ENCODE measurements at places on chromosomes 6 and 20.

DNA sequence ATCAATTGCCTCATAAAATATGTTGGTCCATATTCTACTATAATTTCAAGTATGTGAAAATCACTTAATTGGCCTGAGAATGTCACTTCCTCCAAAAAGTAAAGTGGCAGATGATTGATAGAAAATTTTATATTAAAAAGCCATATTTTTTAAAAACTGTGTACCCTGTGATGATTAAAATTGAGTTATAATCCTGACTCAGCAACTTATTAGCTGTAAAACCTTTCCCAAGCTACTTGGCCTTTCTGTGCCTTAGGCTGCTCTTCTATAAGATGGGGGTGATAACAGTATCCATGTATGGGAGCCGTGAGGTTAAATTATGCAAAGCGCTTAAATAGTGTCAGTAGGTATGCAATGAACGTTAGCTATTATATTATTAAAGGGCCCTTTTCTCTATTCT is 524.4 kb downstream of the TFAP2A start:
- no peak for DNase-seq

DNA sequence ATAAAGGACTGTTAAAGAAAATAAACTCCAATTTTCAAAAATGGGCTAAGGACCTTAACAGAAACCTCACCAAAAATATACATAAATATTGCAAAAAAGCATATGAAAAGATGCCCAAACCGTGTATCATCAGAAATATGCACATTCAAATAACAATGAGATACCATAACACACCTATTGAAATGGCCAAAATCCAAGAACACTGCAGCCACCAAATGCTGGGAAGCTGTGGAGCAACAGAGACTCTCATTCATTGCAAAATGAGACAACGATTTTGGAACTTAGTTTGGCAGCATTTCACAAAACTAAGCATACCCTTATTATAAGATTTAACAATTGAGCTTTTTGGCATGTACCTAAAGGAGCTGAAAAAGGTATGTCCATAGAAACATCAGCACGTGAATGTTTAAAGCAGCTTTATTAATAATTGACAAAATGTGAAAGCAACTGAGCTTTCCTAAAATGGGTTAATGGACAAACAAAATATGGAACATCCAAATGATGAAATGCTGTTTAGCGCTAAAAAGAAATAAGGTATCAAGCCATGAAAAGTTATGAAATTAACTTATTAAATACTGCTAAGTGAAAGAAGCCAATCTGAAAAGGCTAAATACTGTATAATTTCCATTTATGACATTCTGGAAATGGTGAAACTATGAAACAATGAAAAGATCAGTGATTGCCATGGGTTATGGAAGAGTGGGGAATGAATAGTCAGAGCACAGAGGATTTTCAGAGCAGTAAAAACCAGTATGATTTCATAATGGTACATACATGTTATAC is 592.6 kb upstream of the ADGRB3 start:
- no peak for DNase-seq

GRCh38 chr20:52110456-52110855 is 81.1 kb downstream of the ZFP64 start:
- no peak for DNase-seq

DNA sequence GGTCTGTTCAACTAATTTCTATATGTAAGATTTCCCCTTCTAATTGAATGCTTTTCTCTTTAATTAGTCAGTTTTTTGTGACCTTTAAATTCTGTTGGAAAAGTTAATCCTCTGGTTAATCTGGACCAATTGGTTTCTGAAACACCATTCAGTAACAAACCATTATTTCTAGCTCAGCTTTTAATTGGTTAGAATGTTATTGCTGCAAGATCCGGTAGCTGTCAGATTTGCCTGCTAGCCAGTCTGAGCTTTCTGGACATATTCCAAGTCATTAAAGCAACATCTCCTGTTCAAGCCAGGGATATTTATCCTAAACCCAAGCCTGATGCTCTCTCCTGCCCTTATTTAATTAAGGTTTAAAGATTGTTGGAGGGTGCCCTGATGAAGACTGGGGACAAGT is 55.1 kb upstream of the FBXL4 start:
- DNase-seq = no peak

GRCh38 chr20:2299301-2299700 is 3.5 kb downstream of the TGM3 start:
- DNase-seq = no peak

- no peak for DNase-seq
Measured at GRCh38 chr6:56677559-56677958, 34.9 kb upstream of the DST start.

GRCh38 chr6:99362678-99363268 is 13.3 kb upstream of the FAXC start:
- DNase-seq = no peak

GRCh38 chr20:4006640-4007039 is 8.7 kb downstream of the RNF24 start:
- DNase-seq = no peak

- no peak for DNase-seq
Measured at GRCh38 chr6:134073161-134073560, 20.7 kb upstream of the SLC2A12 start.

GRCh38 chr6:82597201-82597600 is 233.6 kb downstream of the TPBG start:
- no peak for DNase-seq

GRCh38 chr20:50220093-50220893 is 29.7 kb downstream of the CEBPB start:
- no peak for DNase-seq

- no peak for DNase-seq
Measured at GRCh38 chr20:46302106-46302505, 6.2 kb downstream of the CDH22 start.

- no peak for DNase-seq
Measured at GRCh38 chr20:63636752-63637628, 10.1 kb upstream of the GMEB2 start.

GRCh38 chr6:137852346-137852745 is 14.7 kb upstream of the TNFAIP3 start:
- DNase-seq = no peak

DNA sequence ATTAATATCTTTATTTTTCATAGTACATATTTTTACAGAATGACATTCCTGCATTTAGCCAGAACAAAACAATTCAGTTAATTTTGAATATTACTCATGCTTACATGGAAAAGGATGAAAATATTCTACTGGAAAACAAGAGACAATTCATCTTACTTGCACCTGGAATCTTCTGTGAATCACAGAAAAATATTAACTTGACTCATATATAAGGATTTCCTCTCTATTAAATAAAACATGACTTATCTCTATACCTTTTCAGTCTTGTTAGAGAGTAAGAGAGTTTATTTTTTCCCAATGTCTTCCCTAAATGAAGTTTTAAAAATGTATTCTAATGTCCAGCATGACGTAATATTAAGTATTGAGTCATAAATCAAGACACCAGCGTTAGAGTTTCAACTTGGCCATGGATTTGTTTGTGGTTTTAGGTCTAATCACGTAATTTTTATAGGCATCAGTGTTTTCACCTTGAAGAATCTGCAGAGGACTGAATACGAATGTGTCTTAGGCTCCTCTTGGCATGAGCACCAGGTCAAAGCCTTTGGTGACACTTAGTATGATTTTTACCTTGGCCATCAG is 445.1 kb upstream of the JAG1 start:
- DNase-seq = no peak

GRCh38 chr6:74577619-74578018 is 628.2 kb downstream of the COL12A1 start:
- no peak for DNase-seq

GRCh38 chr20:16434062-16434664 is 139.1 kb downstream of the KIF16B start:
- DNase-seq = peak; percentile 49

DNA sequence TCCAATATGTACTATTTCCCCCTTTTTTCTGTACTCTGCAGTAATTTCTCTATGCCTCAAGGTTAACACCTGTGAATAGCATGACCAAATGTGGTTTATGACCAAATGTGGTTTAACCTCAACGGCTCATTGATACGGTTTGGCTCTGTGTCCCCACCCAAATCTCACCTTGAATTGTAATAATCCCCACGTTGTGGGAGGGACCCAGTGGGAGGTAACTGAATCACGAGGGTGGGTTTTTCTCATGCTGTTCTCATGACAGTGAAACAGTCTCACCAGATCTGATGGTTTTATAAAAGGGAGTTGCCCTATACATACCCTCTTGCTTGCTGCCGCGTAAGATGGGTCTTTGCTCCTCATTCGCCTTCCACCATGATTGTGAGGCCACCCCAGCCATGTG is 18.7 kb downstream of the DEK start:
- DNase-seq = no peak

DNA sequence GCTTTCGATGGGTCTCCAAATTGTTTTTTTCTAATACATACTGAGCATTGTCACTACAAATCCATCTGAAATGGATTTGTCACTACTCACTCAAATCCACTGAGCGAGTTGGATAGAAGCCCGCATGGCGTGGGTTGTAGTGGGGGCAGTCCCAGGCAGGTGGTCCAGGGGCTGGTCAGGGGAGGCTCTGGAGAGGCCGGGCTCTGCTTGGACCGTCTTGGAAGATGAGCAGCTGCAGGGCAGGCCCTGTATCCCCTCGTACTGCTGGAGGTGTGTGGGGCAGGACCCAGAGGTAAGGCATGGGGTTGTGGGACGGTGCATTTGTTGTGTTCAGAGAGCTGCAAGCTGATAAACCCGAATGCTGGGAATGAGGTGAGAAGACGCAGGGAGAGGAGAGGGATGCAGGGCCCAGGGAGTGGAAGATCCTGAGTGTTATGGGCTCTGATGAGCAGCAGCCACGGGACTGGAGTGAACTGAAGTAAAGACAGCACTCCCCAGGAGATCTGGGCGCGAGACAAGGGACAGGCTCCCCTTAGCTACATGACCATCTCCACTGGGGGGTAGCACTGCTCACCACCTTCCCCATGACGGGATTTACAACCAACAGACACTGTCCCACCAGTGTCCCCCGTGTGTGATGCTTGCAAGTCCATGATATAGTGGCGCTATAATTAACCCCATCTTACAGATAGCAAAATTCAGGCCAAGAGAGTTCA is 45.9 kb downstream of the PSMG4 start:
- DNase-seq = no peak

DNA sequence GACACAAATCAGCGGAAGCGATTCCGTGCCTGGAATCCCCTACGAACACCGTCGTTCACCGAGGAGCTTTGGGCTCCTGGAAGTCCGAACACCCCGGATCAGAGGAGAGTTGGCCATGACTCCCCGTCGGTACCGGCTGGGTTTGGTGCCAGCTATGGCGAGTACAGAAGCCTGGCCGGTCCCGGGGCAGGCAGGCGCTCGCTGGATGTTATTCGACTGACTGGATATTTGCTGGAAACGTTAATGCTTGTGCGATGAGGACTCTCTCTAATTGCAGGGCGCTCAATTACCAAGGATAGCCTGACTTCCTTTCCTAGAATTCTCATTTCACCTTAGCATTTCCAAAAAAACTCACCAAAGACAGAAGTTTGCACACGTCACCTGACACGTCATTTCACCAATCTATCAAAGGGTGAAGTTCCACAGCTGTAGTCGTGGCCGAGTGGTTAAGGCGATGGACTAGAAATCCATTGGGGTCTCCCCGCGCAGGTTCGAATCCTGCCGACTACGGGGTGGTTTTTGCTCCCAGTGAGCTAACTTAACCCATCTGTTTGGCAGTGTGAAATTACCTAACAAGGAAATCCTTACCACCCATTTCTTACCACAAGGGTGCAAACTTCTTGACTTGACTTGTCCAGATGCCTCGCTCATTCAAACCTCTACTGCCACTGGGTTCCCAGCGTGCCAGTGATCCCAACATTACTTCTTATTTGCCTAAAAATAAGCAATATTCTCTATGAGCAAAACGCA is 22.7 kb upstream of the ZNF184 start:
- DNase-seq = peak; percentile 37

DNA sequence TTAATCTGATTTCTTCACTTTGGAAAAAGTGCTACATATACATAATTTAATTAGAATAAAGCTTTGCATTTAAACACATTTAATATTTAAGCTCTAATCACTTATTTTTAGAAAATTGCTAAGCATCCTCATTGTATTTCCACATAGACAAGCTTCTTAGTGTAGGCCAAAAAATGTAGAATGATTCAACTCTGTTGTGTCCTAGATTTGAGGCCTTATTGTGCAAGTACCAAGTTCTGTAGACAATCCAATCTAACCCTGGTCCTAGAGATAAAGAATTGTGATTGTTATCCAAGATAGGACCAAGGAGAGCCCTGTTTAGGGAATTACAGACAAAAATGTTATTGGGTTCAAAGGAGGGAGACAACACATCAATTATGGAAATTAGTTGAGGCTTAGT is 27.6 kb downstream of the MRAP2 start:
- DNase-seq = no peak

DNA sequence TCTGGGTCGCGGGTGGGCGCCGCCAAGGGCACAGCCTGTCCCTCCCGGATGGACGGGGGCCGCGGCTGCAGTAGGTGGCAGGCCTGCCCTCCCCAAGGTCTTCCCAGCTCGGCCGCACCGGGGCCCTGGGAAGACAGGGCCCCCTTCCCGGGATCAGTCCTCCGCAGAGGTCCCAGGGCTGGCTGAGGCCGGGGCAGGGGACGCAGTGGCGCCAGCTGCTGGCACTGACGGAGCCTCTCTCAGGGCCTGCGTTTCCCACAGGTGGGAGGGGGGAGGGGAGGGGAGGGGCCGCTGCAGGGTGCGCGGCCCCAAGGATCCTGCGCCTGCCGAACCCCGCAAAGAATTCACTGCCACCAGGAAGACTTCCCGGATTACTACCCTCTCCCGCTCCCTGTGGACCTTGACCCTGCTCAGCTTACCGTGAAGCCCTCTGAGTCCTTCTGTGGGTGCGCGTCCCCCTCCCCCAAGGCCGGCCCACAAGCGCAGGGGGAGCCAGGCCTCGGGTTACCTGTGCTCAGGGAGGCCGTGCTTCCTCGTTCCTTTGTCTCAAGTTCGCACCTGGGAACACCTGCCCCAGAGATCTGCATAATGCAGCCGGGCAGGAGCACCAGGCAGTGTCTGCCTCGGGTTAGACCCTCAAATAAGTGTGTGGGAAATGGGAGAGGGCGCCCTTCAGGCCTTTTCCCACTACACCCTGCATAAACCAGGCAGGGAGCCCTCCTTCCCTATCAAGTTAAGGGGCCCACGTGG is 5.1 kb downstream of the LZTS3 start:
- DNase-seq = no peak

- DNase-seq = no peak
Measured at GRCh38 chr20:4554346-4554745, 167.4 kb upstream of the PRND start.

- no peak for DNase-seq
Measured at GRCh38 chr20:8213831-8214587, 81.9 kb downstream of the PLCB1 start.

DNA sequence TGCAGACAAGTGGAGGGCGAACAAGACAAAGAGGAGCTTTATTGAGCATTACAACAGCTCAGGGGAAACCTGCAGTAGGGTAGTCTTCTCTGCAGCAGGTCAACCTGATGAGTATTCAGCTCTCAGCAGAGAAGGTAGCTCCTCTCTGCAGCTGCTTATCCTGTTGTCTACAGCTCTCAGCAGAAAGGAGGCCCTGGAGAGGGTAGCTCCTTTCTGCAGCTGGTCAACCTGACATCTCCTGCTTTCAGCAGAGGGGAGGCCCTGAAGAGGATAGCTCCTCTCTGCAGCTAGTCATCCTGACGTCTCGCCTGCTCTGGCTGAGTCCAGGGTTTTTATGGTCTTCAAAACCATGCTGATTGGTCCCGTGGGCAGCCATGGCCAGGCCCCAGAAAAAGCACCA is 113.6 kb downstream of the CD24 start:
- no peak for DNase-seq

GRCh38 chr6:152091851-152092341 is 284.4 kb downstream of the ESR1 start:
- no peak for DNase-seq

All from SK-N-DZ (cell line).